ENCODE measurements at places on chromosomes 7 and 10.

DNA sequence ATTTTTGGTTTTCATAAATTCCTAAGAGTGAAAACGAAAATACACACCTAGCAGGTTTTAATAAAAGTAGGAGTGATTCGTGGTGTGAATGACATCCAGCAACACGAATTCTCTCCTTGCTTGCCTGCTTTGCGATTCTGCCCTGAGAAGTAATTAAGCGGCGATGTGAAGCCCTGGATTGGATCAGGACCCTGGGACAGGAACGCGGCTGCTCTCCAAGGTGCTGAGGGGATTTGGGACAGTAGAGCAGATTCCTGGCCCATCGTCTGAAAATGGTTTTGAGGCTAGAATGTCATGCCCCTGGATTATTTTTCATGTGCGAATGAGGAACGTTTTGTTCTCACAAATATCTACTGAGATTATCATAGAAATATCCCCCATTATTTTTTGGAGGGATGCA lies 7.8 kb downstream of the NPS start:
- no peak for DNase-seq

GRCh38 chr7:112056409-112056808 lies 149.8 kb downstream of the DOCK4 start:
- DNase-seq, result no peak

DNA sequence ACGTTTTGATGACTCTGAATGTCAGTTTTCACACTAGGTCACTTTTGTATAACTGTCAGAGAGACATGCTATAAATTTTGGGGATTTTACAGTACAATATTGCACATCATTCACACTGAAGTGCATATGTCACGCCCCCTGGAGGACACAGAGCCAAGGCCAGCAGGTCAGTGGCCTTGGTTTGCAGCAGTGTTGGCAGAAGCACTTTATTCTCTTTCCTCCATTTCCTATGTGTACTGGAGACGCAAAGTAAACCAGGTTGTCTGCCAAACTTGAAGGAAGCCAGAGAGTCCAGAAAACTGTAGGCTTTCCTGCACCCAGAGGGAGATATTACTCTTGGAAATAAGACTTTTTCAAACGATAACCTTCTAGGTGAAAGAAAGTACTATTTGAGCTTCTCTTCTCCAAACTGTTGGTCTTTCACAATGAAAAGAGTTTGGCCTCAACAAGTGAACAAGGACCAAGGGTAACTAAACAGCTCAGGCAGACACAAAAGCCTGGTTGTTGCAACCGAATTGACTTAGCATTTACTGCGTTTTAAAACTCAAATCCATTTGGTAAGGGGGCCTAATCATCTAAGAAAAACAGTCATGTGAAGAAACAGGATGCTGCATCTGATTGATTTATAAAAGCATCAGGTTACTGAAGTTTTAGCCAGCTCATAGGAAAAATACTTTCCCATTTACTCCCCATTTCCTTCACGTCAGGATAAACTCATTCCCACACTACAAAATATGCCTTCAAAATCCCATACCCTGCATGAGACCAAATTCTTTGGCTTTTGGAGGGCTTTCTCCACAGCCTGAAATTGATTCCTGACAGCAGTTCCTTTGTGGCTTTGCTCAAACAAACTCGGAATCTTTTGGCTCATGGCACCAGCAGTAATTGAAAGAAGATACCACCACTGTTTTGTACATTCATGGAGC lies 83.0 kb upstream of the SEC61G start:
- no peak for DNase-seq

DNA sequence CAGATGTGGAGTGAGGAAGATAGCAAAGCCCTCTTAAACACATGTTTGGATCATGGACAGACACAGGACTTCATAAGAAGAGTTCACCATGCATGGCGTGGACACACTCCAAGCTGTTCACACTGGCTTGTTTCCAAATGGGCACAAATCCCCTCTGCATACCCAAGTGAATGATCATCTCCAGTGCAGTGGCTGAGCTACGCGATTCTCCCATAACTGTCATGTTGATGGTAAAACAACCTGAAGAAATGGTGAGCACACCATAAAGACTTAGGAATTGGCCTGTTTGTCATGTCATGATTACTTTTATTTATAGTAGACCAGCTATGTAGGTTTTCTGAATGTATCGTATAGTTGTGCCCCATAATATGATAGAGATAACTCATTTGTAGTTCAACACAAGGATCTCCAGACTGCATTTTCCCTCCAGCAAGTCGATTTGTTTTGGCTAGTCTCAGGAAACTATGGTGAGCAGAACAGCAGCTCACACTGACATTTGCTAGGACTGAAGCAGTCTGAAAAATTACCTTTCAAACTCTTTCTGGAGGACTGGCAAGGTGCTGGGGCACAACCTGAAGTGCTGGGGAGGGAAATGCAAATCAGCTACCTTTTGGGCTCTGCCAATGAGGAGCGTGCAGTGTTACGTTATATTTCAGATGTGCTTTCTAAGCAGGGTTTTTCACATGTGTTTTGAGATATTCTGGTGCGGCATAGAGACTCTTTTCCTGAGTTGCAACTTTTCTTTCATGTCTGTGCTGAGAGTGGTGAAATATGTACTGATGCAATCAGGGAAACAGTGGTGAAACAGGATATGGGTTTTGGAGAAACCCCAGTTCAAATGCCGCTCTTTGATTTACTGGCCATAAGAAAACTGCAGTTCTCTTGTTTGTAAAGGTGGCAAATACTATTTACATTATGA lies 629.6 kb upstream of the DPP6 start:
- no peak for DNase-seq

DNA sequence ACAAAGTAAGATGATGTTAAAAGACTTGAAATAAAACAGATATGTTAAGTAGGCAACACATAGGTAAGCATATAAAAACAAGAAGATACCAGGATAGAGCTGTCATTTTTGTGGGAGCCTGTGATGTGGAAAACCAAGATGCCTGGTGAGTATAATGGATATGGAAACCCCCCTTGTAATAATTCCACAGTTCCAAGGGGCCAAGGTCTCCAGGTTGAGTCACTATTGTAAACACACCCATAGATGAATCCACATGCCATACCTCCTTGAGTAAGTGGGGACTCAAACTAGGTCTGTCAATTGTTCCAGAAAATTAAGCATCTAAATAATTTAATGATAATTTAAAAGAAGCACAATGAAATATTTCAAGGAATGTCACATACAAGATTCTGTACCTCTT lies 15.9 kb downstream of the CAV1 start:
- no peak for DNase-seq

DNA sequence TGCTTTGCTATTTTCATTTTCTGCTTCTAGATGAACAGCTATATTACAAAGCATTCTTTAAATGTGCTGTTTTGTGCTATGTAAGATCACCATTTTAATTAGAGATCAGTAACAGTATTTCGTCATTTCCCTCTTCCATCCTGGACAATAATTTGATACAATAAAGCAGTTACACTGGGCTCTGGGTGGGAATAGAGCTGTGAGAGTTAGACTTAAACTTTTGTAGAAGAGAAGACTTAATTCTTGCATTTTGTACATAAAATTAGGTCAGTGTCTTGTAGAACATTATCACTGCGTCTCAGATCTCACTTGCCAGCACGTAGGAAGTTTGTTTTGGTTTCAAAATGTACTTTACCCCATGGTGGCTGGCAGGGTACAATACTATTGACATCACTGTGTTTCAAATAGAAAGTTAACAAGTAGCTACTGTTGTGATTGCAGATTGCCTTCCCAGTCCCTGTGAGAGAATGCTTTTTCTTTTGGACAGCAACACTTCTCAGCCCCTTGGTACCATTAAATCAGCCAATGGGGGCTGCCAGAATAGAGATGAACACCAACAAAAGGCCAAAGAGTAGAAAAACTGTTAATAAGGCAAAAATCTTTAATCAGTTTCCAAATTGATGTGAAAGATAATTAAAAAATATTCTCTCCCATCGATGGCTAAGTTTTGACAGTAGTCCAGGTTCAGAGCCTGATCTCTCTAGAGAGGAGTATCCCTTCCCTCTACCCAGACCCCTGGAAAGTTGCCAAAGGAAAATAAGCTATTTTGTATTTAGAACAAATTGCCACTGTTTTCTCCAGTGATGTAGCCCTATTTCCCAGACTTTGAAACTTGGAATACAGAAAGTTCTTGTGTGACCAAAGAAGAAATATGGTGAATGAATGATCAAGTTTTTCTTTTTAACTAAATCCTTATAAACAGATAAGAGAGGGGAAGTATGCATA lies 35.1 kb downstream of the SMNDC1 start:
- peak; percentile 17 for DNase-seq

DNA sequence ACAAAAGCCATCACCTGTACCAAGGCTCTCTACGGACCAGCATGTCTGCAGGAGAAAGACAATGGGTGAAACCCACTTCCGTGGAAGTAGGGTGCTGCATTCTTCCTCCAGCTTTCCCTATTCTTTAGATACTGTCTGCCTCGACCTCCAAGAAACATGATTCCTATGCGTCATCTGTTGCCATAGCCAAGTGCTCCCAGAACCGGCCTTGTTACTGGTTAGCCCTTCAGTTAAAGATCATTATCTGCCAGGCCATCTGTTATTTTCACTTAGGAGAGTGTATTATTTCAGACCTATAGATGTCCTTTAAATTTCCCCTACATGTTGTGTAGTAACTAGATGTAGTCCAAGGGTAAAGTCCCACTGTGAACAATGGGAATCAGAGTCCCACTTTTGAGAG lies 89.0 kb upstream of the KIAA1217 start:
- DNase-seq, result no peak

DNA sequence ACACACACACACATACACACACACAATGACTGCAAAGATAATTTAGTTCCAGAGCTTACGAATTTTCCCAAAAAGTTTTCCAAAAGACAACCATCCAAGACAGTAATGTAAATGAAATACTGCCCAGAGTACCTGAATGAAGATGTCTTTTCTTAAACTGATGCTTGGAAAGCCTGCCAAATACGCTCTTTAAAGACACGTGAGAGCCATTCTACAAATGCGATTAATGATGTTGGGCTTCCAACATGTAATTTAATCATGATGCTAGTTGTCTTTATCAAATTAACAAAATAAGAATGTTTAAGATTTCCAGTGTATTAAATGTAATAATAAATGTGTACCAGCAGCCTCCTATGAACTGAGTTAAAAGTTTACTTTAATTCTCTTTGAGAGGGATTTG lies 11.1 kb downstream of the ERCC6 start:
- DNase-seq, result no peak

DNA sequence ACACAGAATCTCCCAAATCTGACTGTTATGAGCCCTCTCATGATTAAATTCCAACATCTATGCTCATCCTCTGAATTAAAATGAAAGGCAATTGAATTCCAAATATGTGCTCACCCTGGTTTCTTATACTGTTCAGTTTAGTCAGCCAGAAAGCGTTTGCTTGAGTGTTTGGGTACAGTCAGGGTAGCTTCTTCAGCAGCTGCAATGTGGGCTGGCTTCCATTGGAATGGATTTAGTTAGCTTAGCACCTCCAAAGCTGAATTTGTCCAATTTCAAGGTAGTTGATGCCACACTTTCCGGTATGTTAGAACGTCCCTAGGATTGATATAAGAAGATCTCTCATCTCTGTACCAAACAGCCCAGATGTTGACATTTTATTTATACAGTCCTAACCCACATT lies 9.3 kb downstream of the KLHL7 start:
- no peak for DNase-seq

GRCh38 chr10:49307921-49308320 lies 9.0 kb downstream of the C10orf71 start:
- DNase-seq, result no peak

GRCh38 chr7:49091519-49091918 lies 167.2 kb downstream of the CDC14C start:
- no peak for DNase-seq

DNA sequence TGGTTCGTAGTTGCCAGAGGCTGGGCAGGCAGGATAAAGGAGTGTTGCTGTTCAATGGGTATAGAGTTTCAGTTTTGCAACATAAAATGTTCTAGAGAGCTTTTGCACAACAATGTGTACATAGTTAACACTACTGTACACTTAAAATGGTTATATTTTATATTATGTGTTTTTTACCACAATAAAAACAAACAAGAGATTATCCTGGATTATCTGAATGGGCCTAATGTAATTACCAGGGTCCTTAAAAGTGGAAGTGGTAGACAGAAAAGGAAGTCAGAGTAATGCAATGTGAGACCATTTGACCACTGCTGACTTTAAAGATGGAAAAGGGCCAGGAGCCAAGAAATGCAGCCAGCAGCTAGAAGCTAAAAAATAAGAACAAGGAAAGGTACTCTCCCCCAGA lies 159.7 kb downstream of the SGMS1 start:
- no peak for DNase-seq

GRCh38 chr7:26388256-26388655 lies 96.6 kb downstream of the SNX10 start:
- no peak for DNase-seq

- no peak for DNase-seq
Measured at GRCh38 chr10:634256-634655, 55.2 kb downstream of the DIP2C start.

GRCh38 chr7:1752111-1752510 lies 82.0 kb downstream of the ELFN1 start:
- DNase-seq, result no peak

GRCh38 chr10:62231371-62231770 lies 37.3 kb downstream of the RTKN2 start:
- DNase-seq, result no peak

GRCh38 chr10:133186416-133187090 lies 26.5 kb downstream of the KNDC1 start:
- no peak for DNase-seq

DNA sequence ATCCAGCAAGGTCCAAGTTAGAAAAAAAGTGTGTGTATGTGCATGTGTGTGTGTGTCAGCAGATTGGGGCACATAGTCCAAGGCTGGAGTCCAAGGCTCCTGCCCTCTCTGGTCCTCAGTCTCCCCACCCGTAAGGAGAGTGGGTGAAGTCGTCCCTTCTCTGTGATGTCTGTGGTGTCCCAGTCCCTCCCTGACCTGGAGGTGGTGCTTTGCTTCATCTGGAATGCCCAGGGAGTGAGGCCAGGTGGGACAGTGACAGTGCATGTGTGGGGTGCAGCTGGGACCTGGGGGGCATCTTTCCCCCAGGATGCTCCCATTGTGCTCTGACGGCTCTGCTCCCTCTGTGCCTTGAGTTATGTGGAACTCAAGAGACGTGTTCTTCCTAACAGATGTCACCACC lies 18.0 kb downstream of the AQP1 start:
- no peak for DNase-seq

DNA sequence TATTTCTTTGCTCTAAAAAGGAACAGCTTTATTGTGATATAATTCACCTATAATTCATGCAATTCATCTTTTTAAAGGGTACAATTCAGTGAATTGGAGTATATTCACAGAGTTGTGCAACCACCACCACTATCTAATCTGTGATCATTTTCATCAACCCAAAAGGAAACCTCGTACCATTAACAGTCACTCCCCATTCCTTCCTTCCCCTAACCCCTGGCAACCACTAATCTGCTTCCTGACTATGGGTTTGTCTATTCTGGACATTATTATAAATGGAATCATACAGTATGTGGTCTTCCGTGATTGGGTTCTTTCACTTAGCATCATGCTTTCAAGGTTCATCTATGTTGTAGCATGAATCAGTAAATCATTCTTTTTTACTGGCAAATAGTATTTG lies 52.3 kb downstream of the MKI67 start:
- DNase-seq, result no peak

- DNase-seq, result no peak
Measured at GRCh38 chr10:131431533-131431932, 120.0 kb upstream of the TCERG1L start.
